Brain (organoid and tissue), 16 donors: ENCODE measurements at places on chromosomes 6 and 20. TPM values are rescaled to one million over a fixed set of nuclear protein-coding genes. Genes with fewer than 3 reads are reported as not detected.

Gene OR12D3
- polyA plus RNA-seq, result not detected

Gene TMEM74B
- polyA plus RNA-seq, result 4.0 TPM

Gene IMPG1
- polyA plus RNA-seq, result 0.08 TPM

Gene VSX1
- polyA plus RNA-seq, result 0.56 TPM

Gene MAS1
- 0.15 TPM for polyA plus RNA-seq

Gene RIN2
- 13.4 TPM for polyA plus RNA-seq

Gene TFAP2A
- 18.1 TPM for polyA plus RNA-seq

Gene GPR63
- 0.73 TPM for polyA plus RNA-seq

DNA sequence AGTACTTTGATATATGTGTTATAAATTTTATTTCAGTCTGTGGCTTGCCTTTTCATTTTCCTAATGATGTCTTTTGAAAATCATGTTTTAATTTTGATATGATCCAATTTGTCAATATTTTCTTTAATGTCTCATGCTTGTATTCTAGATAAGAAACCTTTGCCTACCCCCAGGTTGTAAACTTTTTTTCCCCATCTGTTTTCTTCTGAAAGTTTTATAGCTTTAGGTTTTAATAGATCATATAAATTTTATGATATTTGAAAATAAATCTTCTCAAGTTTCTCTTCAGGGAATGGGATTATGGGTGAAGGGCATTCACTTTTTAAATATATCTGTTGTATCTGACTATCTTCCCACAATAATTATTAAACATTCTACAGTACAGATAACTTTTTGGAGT, 66.7 kb downstream of the SESN1 start:
- DNase-seq, result no peak

- DNase-seq, result no peak
Observed at GRCh38 chr6:107557698-107558097, 67.8 kb downstream of the SOBP start.

DNA sequence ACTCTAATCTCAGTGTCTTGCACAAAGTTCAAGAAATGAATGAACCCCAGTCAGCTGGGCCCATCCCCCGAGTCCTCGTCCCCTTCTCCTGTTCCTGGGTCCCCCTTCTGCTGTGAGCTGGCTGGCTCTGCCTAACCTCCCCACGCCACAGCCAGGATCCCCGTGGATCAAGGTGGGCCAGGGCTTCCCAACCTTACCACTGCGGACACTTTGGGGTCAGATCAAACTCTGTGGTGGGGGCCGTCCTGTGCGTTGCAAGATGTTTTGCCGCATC, 116.2 kb downstream of the SULF2 start:
- DNase-seq, result no peak

DNA sequence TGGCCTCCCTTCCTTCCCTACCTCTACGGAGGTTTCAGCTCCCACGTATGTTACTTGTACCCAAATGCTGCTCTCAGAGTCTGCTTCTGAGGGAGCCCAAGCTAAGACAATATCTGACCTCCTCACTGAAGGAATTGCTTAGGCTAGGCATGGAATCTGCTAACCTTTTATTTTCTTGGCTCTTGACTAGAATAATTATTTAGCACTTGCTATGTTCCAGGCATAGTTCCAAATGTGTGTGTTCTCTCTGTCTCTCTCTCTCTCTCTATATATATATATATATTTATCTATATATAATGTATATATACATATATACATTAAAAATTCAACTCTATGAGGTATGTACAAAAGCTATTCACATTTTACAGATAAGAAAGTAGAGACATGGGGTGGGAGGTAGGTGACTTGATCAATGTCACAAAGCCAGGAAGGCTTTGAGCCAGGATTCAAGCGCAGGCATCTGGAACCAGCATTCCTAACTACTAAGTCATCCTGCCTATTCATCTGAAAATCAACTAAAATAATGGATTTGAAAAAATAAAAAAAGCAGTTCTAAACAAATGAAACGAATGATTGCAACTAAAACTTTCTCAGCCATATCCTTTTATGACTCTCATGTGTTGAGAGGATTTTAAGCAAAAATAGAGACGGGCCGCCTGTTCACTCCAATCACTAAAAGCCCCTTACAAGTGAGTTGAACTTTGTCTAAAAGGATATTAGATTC, 189.7 kb upstream of the JAG1 start:
- peak; percentile 7 for DNase-seq

DNA sequence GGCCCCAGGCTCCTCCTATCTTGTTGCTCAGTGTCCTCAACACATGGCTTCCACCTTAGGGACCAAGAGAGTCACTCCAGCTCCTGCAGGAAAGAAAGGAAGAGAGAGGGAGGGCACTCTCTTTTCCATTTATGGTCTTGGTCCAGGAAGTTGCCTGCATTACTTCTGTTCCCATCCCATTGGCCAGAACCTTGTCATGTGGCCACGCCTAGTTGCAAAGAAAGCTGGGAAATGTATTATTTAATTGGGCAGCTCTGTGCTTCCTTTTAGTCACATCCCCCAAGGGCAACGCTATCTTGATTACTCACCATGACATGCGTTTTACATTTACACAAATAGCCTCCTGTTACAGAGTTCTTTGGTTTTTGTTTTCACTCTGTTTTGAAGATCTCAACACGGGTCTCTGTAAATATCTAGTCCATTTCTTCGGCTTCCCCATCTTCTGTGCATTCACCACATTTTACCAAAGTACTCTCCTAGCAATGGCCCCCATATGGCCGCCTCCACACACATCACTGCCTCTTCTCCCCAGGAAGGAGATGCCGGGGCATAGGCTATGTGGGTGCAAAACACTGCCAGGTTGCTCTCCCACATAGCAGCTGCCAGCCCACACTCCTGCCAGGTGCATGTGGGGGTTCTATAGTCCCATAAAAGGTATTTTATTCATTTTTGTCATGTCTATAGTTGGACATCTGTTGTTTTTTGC, 35.7 kb upstream of the ZMYND8 start:
- no peak for DNase-seq

DNA sequence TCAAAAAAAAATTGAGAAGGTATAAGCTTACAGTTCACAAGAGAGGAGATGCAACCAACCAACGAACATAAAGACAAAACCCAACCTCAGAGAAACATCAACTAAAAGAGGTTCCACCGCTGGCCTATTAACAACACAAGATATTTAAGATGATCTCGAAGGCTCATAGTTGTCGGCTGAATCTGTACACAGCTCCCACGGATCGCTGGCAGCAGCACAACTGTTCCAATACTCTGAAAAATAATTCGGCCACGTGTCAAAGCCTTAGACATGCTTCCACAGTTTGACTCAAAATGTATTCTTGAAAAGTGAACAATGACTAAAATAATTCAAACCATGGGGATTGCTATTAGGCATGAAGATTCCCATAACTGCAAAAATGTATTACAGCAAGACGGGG, 13.7 kb downstream of the EXOC2 start:
- no peak for DNase-seq

GRCh38 chr6:56552187-56553130, 90.2 kb downstream of the DST start:
- DNase-seq, result no peak

DNA sequence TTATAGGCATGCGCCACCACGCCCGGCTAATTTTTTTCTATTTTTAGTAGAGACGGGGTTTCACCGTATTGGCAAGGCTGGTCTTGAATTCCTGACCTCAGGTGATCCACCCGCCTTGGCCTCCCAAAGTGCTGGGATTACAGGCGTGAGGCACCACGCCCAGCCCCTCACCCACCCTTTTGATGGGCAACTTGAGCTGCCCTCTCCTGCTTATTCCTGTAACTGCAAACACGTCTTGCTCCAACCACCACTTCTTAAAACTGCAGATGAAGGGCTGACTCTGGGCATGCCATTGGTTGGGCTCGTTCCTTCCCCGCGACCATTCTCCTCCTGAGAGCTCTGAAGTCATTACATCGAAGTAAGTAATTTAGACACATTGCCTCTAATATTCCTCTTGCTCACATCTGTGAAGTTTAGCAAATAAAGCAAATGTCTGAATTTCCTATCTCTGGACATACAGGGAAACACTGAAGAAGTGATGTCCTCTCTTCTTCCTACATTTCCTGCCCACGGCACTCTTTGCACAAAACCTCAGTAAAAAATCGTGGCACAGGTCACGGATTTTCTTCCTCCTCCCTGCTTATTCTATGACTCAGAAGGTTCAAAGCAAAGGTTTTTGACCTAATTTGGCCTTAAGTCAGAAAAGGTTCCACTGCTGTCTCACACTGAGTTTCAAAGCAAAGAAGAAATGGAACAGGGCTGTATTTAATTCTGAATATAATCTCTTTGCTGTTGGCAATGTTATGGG, 117.5 kb downstream of the GMPR start:
- DNase-seq, result no peak

- no peak for DNase-seq
Observed at GRCh38 chr6:22067671-22068070, 229.2 kb downstream of the PRL start.

DNA sequence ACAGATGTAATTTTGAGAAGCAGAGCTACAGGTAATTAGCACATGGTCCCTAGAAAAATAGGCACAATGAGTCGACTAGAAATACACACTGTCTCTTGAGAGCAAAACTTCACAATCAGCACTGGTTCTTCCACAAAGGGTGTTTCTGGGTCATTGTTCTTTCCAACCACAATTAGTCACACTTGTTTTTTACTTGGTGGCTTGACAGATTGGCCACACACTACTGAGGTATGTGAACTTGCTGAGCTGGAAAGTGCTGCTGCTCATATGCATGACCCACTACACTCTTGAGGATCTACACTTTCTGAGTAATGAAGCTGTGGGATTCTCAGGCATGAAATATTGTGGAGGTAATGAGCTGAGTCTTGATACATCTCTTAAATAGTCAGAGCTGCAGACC, 347.7 kb downstream of the BCKDHB start:
- no peak for DNase-seq

- DNase-seq, result peak; percentile 82
Observed at GRCh38 chr20:49381558-49382493, 100.6 kb downstream of the KCNB1 start.

GRCh38 chr6:136547336-136547735, 2.9 kb downstream of the MAP7 start:
- DNase-seq, result peak; percentile 83

- DNase-seq, result no peak
Observed at GRCh38 chr6:100382767-100383195, 81.9 kb downstream of the SIM1 start.

DNA sequence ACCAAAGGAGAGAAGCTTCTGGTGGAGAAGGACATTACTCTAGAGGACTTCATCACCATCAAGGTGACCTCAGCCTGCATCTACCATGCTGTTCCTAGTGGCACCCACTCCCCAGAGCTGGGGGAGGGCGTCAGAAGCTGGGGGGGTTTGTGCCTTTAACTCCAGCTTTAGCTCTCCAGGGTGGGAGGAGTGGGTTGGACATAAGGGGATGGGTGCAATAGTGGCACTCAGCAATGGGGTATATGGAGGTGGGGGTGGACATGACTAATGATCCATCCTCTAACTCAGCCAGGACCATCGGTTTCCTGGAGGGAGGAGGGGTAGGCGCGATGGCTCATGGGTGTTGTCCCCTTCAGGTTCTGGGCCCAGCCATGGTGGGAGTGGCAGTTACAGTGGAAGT, 40.1 kb downstream of the SNRPB start:
- DNase-seq, result no peak

DNA sequence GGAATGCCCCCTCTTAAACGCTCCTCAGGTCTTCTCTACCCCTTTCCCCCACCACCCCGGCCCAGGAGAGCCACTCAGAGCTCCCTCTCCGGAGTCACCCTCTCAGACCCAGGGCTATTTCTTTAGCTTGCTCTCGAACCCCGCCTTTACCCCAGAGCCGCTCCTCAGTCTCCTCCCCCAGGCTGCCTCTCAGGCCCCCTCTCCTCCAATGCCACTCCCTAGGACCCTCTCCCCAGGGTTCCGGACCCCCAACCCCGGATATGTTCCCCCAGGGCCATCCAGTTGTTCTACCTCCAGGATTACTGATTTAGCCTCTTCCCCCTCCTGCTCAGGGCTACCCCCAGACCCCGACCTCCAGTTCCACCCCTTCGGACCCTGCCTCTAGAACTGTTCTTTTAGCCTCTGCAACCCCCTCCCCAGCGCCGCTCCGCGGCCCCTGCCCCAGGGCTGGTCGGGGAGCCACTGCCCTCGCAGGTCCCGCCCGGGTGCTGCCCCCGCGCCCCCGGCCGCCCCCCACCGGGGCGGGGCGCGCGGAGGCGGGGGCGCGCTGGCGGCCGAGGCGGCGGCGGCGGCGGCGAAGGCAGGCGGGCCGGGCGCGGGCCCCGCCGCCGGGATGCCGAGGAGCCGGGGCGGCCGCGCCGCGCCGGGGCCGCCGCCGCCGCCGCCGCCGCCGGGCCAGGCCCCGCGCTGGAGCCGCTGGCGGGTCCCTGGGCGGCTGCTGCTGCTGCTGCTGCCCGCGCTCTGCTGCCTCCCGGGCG, at the start of gene MMP24:
MMP24 (plus strand) TSS at position 565 of the 758 bp plus-strand sequence; CDS start at position 614, 49 bp downstream.
- no peak for DNase-seq

DNA sequence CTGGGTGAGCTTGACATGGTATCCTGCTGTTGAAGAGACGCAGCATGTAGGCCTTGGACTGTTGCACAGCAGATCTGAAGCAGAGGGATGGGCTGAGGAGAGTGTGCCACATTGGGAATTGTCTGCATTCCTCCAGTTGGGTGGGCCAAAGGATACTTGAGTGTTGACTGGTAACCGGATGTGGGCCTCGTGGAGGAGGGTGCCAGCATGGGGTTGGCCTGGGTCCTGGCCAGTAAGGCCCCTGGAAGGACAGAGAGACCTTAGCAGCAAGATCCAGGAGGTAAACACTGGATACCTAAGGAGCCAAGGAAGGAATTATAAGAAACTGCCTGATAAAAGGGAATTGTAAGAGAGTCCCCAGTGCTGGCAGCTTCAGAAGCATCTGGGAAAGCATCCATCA, 76.9 kb downstream of the FIG4 start:
- DNase-seq, result no peak

- peak; percentile 87 for DNase-seq
Observed at GRCh38 chr6:40587240-40588069, at the start of gene LRFN2. Gene LRFN2, minus strand, starts transcription at chr6:40587364.

DNA sequence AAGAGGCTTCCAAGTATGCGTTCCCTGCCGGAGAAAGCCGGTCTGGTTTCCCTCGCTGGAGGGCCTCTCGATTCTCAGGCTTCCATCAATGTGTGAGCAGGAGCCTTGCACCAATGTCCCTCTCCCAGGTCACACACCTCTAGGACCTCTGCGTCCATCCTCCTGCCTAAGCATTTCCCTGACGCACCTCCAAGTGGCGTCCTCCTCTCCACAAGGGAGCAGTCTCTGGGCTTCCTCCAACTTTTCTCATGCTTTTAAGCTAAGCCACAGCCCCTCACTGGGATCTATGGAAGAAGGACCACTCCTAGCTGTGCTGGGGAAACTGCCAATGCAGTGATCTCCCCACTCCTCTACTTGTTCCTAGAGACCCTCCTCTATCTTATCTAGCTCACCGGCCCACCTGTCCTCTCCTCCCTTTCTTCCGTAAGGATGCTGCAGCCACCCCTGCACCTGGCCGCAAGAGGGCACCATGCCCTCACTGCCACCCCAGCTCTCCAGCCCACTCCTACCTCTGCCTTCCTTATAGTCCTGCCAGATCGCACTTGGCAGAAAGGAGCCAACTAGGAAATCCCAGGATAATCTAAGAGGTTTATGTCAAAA, 258.7 kb downstream of the LRFN2 start:
- DNase-seq, result no peak
